HCT116 (cell line): ENCODE measurements at places on chromosomes 12 and 14. TPM values are rescaled to one million over a fixed set of nuclear protein-coding genes. Genes with fewer than 3 reads are reported as not detected.

GRCh38 chr14:71209888-71210287 lies 302.6 kb downstream of the PCNX1 start:
- H3K27ac ChIP-seq, result no peak overlapping the region
- no peaks in the 10 kb centered on the region for H3K36me3 ChIP-seq
- H3K4me1 ChIP-seq, result no peaks in the 10 kb centered on the region
- no peak for DNase-seq
- H3K27me3 ChIP-seq, result no peaks in the 10 kb centered on the region
- H3K4me3 ChIP-seq, result no peak overlapping the region

DNA sequence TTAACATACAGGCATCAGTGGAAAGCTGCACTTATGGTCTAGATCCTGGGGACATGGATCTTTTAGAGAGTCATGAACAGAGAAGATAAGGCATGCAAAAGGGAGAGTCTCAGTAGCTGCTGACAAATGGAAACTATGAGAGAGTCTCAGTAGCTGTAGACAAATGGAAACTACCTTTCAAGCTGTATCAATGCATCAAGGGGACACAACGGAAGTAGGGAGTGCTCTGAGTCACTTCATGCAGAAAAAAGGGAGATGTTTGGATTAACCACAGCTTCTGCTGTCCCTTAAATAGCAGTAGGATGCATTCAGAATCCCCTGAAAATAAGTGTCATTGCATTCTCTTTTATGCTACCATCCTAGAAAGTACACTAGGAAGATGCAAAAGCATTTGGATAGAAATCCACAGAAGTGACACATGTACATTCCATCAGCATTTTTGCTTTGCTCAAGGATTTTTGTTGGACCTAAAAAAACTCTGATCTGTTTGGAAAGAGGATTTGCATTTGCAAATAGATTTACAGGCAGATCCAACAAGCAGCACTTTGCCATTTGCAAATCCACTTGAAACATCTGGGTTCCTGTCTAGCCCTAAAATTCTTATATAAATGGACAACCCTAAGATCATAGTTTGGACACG lies 227.5 kb upstream of the LMO3 start:
- no peak overlapping the region for H3K27ac ChIP-seq
- DNase-seq, result no peak
- no peaks in the 10 kb centered on the region for H3K4me1 ChIP-seq
- H3K4me3 ChIP-seq, result no peak overlapping the region
- no peaks in the 10 kb centered on the region for H3K27me3 ChIP-seq

GRCh38 chr12:130576371-130576816 lies 139.7 kb downstream of the RIMBP2 start:
- H3K27ac ChIP-seq, result no peak overlapping the region
- no peaks in the 10 kb centered on the region for H3K36me3 ChIP-seq
- no peaks in the 10 kb centered on the region for H3K4me1 ChIP-seq
- no peak for DNase-seq

Gene IFNG-AS1
- total RNA-seq, result not detected
